ENCODE measurements at places on chromosomes 7 and 10.

- no peak for DNase-seq
These were observed 30.3 kb downstream of the TRIM8 start for GRCh38 chr10:102674566-102674965.

GRCh38 chr7:94632338-94633013 is 23.5 kb downstream of the SGCE start:
- no peak for DNase-seq

- peak; percentile 73 for DNase-seq
These were observed 1.4 kb downstream of the HPS6 start for GRCh38 chr10:102066399-102067088.

DNA sequence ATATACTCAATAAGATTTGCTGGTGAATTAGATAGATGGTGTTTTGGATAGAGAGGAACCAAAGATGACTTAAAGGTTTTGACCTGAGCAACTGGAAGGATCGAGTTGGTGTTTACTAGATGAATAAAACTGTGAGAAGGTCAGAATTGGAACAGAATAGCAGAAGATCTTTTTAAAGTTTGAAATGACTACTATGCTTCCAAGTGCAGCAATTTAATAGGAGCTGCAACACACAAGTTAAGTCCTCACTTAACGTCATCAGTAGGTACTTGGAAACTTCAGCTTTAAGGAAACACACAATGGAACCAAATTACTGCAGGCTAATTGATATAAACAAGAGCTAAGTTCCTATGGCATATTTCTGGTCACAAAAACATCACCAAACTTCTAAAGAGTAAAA is 86.5 kb downstream of the RTKN2 start:
- DNase-seq, result no peak

GRCh38 chr7:113659416-113659815 is 259.4 kb downstream of the PPP1R3A start:
- DNase-seq, result no peak

DNA sequence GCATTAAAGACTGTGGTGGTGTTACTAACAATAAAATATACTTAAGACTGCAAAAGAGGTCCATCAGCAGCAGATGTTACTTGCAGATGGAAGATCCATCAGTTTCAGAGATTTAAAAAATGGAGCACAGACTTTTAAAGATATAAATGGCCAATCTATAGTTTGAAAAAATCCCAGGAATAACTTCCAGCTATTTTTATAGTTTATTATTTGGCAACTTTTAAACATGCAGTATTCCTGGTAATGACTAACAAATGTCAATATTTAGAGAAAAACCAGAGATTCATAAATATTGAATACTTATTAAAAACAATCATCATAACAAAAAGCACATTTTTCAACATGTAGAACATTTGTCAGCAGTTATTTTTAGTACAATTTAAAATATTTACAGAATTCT is 30.7 kb downstream of the RTKN2 start:
- DNase-seq, result no peak

GRCh38 chr10:69426376-69426727 is 9.6 kb upstream of the TACR2 start:
- no peak for DNase-seq

- peak; percentile 24 for DNase-seq
These were observed 70.5 kb upstream of the DIP2C start for GRCh38 chr10:759898-760477.

GRCh38 chr7:129146237-129146979 is 1.9 kb downstream of the TSPAN33 start:
- DNase-seq, result no peak

GRCh38 chr10:28722065-28722803 is 44.9 kb downstream of the BAMBI start:
- DNase-seq, result peak; percentile 68

DNA sequence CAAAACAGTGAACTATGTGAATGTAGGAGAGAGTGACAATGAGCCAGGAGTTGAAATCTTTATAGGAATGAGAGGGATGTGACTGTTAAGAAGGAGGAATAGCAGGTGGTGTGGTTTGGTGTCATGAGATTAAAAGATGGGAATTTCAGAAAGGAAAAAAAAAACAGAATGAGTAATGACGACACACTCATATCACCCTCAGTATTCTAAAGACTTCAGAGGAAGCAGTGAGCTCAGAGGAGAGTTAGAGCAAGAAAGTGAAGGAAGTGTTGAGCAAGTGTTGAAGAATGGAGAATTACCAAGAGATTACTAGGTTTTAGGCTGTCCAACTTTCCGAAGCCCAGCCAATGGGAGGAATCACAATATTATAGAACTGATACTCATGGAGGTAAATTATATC is 220.5 kb upstream of the HGF start:
- DNase-seq, result no peak

DNA sequence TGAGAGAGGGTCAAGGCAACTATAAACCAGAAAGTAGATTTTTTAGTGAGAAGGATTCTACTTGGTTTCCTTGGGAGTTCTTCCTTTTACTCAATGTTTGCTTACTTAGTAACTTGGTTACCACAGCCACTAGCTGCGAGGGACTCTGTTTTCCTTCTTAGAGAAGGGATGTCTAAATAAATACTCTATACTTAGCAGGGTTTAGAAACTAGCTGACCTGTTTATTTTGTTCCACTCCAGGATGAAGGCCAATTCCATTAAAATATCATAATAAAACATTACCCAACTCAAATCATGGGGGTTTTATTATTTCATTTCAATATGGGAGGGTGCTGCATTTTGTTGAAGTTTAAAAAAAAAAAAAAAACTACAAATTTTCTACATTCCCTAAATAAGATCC is 87.3 kb downstream of the PPP1R3A start:
- no peak for DNase-seq

- no peak for DNase-seq
These were observed 16.7 kb upstream of the TEX36 start for GRCh38 chr10:125699562-125700143.

GRCh38 chr7:40493609-40494051 is 358.8 kb downstream of the SUGCT start:
- no peak for DNase-seq

DNA sequence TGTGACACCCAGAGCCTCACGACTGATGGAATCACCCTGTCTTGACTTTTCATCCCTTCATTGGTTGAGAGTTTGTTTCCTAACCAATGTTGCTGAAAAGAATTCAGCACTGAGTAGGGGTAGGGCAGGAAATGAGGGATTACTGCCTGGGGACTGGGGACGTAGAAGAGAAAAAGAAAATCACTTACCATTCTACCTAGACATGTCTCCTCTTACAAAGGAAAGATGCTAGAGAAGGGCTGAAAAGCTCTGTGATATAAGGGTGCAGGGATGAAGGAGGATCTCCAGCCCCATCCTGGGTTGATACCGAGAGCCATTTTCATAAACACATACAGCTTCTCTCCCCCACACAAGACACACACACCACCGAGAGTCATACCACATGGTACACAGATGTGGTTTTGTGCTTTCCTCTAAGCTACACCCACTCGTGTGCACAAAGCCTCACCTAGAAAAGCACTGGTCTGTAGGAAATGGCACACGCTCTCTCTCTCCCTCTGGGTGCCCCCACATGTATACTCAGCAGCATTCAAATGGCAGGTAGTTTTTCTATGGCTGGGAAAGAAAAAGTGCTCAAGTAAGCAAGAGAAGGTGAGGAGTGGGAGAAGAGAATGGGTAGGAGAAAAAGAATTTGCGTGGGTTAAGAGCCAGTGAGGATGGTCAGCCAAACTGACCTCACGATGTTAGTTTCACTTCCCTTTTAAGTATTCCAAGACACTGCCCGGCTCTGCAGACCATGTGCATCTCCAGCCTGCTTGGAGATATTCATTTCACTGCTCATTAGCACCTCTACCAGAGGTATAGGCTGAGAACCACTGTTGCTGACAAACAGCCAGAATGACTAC is 85.8 kb downstream of the CALD1 start:
- no peak for DNase-seq

DNA sequence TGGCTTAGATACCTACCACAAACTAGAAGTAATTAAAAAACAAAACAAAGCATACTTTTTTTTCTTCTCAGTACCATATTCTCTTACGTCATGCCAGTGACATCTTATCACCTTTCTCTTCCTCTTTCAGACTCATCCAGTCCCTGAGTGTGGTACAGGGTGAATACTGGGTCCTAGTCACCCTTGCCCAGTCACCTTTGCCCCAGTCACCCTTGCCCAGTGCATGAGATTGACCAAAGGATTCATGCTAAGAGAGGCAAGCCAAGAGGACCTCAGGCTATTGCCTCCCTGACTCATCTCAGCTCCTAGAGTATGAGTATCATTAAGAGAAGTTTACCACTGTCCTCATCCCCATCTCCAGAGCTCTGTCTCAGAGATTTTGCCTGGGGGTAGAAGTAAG is 10.0 kb upstream of the TSPAN12 start:
- no peak for DNase-seq

GRCh38 chr10:23158370-23158769 is 33.7 kb upstream of the PTF1A start:
- no peak for DNase-seq

DNA sequence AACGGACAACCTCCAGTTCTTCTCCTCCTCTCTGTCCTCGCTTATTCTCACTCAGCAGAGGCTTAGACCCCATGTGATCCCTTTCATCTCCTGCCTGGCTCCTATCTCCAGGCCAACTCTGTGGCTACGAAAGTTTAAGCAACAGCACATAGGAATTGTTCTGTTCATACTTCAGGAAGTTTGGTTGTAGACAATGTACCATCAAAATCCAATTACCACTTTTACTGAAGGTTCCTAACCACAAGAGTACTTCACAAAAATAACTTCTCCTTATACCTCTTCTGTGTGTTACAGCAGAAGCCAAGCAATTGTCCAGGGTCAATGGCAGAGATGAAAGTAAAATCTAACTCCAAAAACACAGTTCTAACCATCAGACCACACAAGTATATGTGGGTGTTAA is 80.0 kb downstream of the SLC25A13 start:
- DNase-seq, result no peak

DNA sequence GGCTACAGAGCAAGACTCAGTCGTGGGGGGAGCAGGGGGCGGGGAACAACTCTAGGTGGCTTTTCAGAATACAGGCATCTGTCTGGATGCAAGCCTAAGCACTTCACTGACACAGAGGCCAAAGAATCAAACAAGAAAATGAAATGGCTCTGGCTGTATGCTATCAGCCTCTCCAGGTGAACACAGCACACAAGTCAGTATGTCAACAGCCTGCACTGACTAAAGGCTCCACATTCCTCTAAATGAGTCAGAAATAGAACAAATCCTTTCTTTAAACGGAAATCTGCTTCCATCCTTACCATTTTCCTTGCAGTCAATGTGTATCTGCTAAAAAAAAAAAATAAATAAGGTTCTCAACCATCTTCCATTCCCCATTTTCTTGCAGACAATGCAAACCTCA is 88.3 kb downstream of the ARMH3 start:
- no peak for DNase-seq

- DNase-seq, result no peak
These were observed 63.8 kb downstream of the MTPN start for GRCh38 chr7:135913404-135913803.

DNA sequence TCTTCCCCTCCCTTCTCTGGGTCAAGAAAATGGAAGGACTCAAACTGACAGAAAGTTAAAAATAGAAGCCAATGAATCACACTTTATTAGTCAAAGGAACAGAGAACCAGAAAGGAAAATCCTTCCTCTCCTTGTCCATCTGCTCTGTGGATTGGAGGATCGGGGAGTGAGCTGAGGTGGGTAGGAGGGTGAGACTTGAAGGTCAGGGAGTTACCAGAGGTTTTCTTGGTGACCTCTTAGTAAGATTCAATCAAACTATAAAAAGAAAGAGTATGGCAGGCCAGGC is 12.2 kb downstream of the TLX1 start:
- no peak for DNase-seq

DNA sequence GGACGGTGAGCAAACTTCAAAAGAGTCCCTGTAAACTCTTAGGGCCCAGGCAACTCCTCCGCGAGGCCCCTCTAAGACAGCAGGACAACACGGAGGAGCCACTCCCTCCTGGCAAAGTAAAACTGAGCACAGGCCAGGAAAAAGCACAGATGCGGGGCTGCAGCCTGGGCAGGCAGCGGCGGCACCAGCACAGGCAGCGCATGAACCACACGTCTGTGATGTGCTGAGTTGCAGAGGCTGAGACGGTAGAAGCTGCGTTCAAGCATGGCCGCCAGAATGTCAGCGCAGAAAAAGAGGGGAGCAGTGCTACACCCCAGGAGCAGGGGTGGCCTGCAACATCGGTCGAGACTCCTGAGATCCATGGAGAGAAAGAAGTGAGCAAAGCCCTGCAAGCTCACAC is 46.1 kb upstream of the STK17A start:
- no peak for DNase-seq

- no peak for DNase-seq
These were observed 12.8 kb upstream of the DRGX start for GRCh38 chr10:49408519-49409306.
